NCI-H187 (cell line): ENCODE measurements at places on chromosomes 6 and 20.

DNA sequence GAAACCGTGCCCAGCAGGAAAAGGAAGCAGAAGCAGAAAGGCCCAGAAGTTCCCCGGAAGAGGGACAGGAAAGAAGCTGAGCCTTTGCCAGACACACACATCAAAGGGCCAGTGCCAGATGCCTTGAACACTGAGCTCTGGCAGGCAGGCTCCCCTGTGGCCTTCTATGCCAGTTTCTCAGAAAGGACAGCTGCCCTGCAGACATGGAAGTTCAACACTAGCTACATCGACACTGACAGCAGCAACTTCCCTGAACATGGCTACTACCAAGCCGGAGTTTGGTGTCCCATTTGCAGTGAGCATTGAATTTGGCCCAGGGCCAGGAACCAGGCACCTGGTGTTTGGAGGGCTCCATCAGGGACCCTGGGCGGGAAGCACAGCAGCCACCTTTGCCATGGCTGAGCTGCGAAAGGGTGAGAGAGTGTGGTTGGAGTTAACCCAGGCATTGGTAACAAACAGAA lies 8.0 kb upstream of the RAET1E start:
- no peak for DNase-seq

DNA sequence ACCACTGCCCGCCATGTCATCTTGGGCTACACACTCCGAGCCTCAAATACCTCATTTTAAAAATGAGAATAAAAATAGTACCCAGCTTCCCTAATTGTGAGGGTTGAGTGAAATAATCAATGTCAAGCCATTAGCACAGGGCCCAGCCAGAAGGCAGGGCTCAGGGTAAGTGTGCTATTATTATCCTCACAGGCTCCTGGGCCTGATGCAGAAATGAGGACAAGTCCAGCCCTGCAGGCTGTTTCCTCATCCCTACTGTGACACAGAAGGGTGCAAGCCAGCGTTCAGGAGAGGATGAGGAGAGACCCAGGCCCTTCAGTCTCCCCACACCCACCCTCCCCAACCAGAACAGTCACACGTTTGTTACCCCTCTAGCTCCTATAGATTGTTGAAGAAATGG lies 4.0 kb downstream of the DLK2 start:
- DNase-seq, result no peak

GRCh38 chr6:74936886-74937285 lies 269.0 kb downstream of the COL12A1 start:
- no peak for DNase-seq

- DNase-seq, result no peak
These were observed 22.7 kb upstream of the ZNF184 start for GRCh38 chr6:27495386-27496135.

GRCh38 chr6:23278180-23278532 lies 708.8 kb downstream of the HDGFL1 start:
- no peak for DNase-seq

DNA sequence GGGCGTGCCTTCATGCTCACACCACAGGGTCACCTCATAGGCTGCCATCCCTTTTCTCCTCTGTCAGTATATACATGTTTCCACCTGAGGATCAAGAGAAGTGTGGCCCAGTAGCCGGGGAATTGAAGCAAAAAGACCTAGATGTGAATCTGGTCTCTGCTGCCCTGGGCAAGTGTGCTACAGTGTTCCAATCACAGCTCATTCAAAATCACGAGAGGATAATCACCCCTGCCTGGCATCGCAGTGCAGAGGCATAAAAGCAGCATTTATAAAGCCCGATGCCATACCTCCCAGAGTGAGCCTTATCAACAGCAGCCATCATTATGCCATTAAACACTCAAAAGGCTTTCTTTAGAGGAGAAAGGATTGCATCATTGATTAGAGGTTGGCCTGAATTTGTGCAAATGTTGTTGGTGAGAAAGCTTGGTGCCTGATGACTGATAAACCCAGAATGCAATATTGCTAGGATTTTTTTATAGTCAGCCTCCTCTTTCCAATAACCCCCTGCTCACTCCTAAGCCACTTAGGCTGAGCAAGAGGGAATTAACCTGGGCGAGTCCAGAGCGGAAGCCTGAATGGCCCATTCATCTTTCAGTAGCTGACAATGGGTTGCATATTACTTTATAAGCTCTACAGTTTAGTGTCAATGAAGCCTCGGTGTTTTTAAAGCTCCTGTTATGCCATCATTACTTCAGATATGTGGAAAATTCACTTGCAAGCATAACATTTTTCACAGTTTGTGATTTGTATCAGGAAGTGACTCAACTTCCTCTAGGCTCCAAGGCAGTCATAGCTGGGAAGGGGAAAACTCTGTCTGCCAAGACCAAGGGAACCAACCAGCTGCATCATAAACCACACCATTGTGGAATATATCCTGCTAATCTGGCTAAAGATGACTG lies 92.5 kb upstream of the NXT1 start:
- no peak for DNase-seq

- no peak for DNase-seq
These were observed 105.2 kb downstream of the SMLR1 start for GRCh38 chr6:130932438-130932837.

- DNase-seq, result no peak
These were observed 54.6 kb downstream of the FOXC1 start for GRCh38 chr6:1664329-1664728.

DNA sequence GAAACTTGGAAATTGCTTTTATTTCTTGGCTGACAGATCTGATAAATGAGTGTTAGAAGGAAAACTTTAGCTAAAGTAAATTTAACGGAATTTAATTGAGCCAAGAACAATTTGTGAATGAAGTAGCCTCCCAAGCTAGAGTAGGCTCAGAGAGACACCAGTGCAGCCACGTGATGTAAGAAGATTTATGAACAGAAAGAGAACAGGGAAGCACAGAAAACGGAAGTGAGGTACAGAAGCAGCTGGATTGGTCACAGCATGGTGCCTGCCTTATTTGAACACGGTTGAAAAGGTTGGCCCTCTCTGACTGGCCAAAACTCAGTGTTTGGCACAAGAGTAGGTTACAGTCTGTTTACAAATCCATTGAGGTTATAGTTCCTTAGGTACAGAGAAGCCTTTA lies 29.5 kb upstream of the IFNGR1 start:
- DNase-seq, result no peak

GRCh38 chr20:3227936-3228749 lies 10.8 kb downstream of the SLC4A11 start:
- DNase-seq, result no peak

- peak; percentile 4 for DNase-seq
These were observed 9.5 kb downstream of the DDX27 start for GRCh38 chr20:49228676-49229075.

GRCh38 chr6:36927691-36928546 lies 26.6 kb upstream of the PI16 start:
- peak; percentile 81 for DNase-seq

DNA sequence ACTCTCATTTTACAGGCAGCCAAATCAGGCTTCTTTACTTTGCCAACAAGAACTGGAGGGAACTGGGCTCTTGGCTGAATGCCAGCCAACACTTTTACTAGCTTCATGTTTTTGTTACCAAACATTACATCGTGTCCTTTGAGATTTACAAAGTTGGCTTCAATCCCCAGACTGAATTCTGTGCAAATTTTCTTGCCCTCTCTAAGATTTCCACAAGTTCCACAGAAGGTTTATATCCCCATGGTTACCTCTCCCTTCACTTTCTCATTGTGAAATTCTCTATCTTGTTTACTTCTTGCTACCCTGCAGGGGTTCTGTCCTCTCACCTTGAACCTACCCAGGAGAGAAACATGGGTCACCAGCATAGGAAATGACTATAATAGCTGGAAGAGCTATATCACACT lies 37.6 kb upstream of the PLCB1 start:
- DNase-seq, result no peak
